ENCODE measurements at places on chromosomes 2 and 18.

DNA sequence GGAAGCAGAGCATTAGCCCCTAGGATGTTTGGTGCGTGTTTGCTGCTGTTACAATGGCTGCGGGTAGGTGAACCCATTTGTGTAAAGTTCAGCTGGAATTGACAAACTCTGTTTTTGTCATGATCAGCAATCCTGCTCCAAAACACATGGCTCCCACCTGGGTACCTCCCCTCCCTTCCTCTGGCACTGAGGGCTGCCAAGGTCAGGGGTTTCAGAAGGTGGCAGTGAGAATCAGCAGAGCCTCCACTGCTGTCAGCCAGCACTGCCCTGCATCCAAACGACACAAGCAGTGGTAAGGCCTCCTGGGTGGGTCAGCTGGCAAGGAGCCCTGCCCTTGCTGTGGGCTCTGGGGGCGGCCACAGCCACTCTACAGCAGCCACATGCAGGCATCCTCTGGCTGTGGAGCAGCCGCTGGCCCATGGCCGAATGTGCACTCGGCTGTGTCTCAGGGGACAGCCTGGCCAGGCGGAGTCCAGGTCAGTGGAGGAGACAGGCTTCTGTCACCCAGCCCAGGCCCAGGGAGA, 32.8 kb upstream of the LDLRAD4 start:
- no peak for DNase-seq

DNA sequence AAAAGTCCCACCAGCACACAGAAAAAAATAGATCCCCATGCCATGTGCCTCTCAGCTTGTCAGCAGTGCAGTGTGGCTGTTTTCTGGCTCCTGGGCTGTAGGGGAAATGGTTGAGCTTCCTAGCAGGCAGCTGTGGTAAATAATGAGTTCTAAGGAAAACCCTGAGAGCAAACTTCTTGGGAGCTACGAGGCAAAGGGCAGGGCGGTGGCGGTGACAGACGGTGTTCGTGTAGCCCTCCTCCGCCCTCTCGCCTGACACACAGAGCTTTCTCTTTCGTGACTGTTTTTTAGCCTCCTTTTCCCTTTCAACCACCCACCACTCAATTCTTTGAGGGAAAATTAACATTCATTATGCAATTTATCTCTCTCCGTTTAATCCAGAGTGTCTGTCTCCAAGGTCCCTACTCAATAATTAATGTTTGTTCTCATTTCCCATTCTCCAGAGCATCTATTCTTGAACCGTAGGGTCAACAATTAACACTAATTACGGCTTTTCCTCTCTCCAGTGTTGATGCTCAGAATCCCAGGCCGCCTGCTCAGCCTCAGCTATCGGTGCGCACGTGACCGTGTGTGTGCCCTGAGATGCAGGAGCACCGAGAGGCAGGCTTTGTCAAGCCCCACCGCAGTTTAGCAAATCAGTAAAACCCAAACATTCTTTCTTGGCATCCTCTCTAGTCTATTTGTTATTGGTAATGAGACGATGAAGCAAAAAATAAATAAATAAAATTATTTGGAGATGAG, 50.1 kb downstream of the KIAA2012 start:
- no peak for DNase-seq

DNA sequence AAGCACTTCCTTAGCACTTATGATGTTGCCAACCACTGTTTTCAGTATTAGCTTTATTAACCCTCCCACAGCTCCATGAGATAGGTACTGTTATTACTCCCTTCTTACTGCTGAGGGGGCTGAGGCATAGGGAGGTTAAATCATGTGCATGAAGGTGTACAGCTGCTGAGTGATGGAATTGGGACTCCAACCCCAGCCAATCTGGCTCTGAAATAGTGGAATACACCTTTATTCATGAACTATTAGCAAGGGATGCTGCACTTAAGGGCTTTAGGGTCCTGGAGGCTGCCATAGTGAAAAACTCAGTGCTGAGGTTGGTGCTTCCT, 19.2 kb downstream of the SMARCAL1 start:
- no peak for DNase-seq

DNA sequence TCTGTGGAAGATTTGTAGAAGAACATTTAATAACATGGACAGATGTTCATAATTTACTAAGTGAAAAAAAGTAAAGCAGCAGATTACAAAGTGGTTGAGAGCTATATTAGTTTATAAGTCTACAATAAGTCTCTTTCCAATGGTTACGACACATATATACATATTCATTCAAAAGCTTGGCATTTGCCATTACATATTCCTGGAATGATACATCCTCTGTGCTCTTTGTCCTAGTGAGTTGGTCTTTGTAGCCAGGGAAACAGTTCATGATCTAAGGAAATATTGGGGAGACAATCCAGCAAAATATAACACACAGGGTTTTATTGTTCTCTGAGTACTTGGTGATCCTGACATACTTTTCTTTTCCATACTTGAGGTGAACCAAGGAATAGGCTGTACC, 32.5 kb upstream of the SOS1 start:
- DNase-seq, result no peak

GRCh38 chr18:65623676-65624075, 127.1 kb upstream of the CDH7 start:
- DNase-seq, result no peak

DNA sequence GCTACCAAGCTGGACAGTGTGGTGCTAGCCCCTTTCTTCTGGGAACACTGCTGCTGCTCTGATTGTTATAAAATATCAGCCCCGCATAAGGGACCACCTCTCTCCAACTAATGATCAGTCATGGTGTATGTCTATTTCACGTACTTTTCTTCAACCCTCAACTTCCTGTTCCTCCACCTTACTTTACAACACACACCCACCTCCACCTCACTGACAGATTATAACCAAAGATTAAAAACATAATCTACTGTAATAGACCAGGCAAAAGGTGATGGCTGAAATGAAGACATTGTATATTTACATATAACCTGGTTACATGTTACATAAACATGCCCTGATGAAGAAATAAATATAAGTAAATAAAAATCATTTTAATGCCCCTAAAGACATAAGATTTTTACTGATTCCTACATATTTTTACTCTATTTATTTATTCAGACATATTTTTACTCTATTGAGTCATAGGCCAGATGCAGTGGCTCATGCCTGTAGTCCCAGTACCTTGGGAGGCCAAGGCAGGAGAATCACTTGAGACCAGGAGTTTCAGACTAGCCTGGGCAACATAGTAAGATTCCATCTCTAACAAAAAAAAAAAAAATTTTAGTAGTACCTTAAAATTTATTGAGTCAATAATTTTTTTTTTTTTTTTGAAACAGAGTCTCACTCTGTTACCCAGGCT, 12.8 kb downstream of the STK39 start:
- DNase-seq, result no peak
